ENCODE measurements at places on chromosomes 7 and 10.

DNA sequence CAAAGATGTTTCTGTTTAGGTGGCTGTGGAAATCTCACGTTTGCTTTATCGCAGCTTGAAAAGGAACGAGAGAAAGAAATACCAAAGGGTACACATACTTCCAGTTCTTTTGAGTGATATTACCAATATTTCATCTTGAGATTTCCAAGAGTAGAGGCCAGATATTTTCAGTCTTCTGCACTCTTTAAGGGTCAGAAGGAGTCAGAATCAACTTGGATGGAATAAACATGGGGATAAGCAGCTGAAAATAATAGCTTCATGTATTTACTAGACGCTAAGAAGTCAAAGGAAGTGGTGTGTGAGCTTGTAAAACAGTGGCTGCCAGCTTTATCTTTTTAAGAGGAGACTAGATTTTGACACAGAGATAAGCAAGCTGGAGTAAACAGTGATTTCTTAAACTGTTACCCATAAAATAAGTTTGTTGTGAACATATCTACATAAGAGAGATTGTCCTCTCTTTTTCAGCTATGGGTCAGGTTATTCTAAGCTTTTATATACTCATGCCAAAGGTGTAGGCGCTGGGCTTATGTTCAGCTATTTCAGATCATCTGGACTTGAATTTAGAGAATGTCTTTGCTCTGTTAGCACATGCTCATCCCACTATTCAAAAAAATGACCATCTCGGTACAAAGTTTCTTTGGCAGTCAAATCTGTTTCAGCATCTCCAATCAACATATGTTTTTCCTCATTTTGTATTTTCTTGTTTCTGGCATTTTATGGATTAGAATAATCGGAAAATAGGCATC, 170.8 kb upstream of the TCF7L2 start:
- DNase-seq: no peak

DNA sequence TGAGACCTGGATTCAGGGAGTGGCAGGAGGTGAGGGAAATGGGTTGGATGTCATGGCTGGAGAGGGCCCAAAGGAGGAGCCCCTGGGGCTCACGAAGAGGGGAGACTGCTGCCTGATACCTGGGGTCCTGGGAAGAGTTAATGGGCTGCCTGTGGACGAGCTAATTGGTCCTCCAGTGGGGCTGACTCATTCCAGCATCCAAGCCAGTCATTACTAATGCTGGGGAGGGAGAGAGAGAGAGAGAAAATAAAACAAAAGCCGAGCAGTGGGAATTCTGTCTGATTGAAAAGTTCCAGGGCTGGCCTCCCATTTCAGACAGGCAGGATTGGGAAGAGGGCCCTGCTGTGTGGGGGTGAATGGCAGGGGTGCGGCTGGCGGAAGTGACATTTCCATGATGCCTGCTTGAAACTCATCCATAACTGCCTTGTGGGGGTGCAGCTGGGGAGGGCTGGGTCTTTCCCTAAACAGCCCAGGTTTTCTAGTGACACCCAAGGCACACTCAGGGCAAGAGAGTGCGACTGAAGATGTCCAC, 297.8 kb downstream of the RPS24 start:
- no peak for DNase-seq

DNA sequence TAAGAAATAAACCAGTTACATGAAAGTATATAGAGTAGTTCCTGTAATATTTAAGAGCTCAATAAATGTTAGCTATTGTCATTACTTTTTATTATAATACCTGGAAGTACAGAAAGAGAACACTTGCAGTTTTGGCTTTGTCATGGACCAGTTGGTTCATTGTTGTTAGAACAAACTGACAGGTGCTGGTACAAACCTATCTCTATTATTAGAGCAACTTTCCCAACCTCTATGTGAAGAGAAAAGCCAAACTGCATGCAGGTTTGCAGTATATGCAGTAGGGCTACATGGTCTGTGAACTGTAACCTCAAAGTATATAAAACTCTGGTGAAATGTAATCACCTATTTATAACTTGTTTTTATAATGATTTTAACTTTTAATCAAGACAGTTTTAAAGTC, 20.4 kb downstream of the DNAJC9 start:
- no peak for DNase-seq

GRCh38 chr7:73560109-73560835, 2.8 kb upstream of the BCL7B start:
- DNase-seq: no peak

- no peak for DNase-seq
These were observed 43.5 kb downstream of the NUP205 start for GRCh38 chr7:135601182-135601581.

GRCh38 chr10:6328699-6329423, 126.1 kb downstream of the PFKFB3 start:
- no peak for DNase-seq

GRCh38 chr7:34723866-34724490, 66.0 kb downstream of the NPSR1 start:
- DNase-seq: no peak

GRCh38 chr7:64687249-64687648, 21.3 kb downstream of the ZNF107 start:
- no peak for DNase-seq

DNA sequence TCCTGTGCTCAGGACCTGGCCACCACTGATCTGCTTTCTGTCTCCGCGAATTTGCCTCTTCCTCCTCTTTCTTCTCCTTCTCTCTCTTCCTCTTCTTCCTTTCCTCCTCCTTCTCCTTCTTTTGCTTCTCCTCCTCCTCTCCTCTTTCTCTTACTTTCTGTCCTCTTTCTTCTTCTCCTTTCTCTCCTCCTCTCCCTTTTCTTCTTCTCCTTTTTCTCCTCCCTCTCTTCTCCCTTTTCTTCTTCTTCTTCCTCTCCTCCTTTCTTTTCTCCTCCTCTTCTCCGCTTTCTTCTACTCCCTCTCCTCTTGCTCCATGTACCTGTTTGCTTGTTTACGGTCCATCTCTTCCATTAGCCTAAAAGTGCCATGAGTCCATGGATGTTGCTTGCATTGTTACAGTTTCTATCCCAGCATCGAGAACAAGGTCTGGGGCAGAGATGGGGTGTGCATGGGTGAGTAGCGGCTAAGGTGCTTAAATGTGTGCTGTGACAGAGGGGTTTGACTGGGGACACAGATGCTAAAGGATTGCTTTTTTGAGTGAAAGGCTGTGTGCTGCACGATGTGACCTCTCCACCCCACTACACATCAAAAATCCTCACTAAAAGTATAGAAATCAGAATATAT, 7.7 kb downstream of the SH2D4B start:
- DNase-seq: no peak

Data from stimulated activated CD8-positive, alpha-beta memory T cell treated with anti-CD3 and anti-CD28 coated beads, Interleukin-2, amount 100 ng/mL, for 1 hour (primary cell).